ENCODE measurements at places on chromosomes 5 and 9. TPM values are rescaled to one million over a fixed set of nuclear protein-coding genes. Genes with fewer than 3 reads are reported as not detected.

KCNN2 gene
- total RNA-seq: 0.50 TPM

HK3 gene
- total RNA-seq: under 0.01 TPM

SEMA6A gene
- total RNA-seq: 0.26 TPM

PCDHGA9 gene
- total RNA-seq: 4.8 TPM

KLF4 gene
- total RNA-seq: 22.9 TPM

IL17B gene
- total RNA-seq: not detected

CD14 gene
- 4.1 TPM for total RNA-seq

MAMDC4 gene
- total RNA-seq: 4.6 TPM

OR1L6 gene
- total RNA-seq: not detected

SLC25A2 gene
- total RNA-seq: not detected

MAP3K1 gene
- total RNA-seq: 10.3 TPM

RASEF gene
- 1.2 TPM for total RNA-seq

ANXA2R gene
- 3.1 TPM for total RNA-seq

PRUNE2 gene
- total RNA-seq: 95.6 TPM

MSX2 gene
- total RNA-seq: 1.3 TPM

ENTPD2 gene
- under 0.01 TPM for total RNA-seq

MSH3 gene
- 12.1 TPM for total RNA-seq

OTULINL gene
- 0.17 TPM for total RNA-seq

RNF44 gene
- total RNA-seq: 2.6 TPM

ZFP2 gene
- total RNA-seq: 2.8 TPM

ANKRD31 gene
- 0.26 TPM for total RNA-seq

GRIN3A gene
- total RNA-seq: not detected

FOXE1 gene
- not detected for total RNA-seq

GLRA1 gene
- not detected for total RNA-seq

SPAG8 gene
- total RNA-seq: 1.3 TPM

CTSL gene
- 563 TPM for total RNA-seq

TMEM171 gene
- under 0.01 TPM for total RNA-seq

C5orf58 gene
- total RNA-seq: not detected

PCDHA9 gene
- total RNA-seq: 0.26 TPM

SAPCD2 gene
- total RNA-seq: 0.26 TPM

TSSK1B gene
- total RNA-seq: 0.50 TPM

LTC4S gene
- 0.83 TPM for total RNA-seq

Data from fibroblast of lung (primary cell).